ENCODE measurements at places on chromosomes 2 and 18.

- no peak for DNase-seq
These were observed 58.0 kb downstream of the ZNF516 start for GRCh38 chr18:76437011-76437410.

GRCh38 chr2:19187323-19188020, 171.0 kb downstream of the OSR1 start:
- no peak for DNase-seq

DNA sequence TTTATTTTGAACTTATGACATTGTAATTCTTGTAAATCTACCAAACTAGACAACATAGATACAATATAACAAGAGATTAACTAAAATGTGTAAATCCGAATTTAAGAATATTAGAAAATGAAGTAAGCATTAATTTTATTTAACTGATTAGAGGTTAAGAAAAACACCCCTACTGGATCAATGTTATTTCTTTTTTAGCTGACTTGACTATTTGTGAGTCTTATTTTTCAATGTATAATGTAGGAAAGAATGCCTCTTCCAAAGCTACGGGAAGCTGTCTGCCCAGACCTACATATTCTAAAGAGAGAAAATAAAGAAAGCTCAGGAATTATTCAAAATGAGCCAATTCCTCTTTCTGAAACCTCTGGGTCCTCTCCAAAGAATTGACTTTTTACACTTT, 490.8 kb upstream of the CDH7 start:
- DNase-seq, result no peak

GRCh38 chr2:178119179-178119922, 7.1 kb downstream of the RBM45 start:
- no peak for DNase-seq

DNA sequence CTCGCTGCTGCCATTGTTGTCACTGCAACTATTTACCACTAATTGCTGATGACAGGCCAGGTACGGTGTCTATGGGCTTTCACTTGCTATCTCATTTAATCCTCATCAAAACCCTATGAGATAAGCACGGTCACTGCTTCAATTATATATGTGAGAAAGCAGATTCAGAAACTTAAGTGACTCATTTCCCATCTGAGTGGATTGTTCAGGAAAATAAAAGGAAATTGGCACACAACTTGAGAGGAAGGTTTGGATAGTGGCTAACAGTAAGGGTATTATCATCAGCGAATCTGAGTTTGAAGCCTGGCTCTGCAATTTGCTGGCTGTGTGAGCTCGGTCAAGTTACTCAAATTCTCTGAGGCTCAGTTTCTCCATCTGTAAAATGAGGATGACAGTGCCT, 196.0 kb downstream of the KCNS3 start:
- no peak for DNase-seq

DNA sequence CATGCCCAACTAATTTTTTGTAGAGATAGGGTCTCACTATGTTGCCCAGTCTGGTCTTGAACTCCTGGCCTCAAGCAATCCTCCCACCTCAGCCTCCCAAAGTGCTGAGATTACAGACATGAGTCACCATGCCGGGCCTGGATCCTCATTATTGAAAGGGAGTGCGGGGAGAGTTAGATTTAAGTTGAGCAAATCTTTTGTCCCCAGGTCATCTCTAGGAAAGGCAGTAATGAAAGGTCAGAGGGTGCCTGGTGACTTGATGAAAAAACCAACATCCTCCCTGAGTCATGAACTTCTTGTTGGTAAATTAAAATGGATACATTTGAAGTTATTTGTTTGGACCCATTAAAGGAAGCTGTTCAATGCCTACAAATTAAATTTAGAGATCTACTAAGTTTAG, 25.1 kb downstream of the STAT4 start:
- DNase-seq, result no peak

GRCh38 chr18:40939656-40940515, 1015.1 kb upstream of the PIK3C3 start:
- no peak for DNase-seq
